Stimulated activated CD4-positive, alpha-beta T cell treated with anti-CD3 and anti-CD28 coated beads, TNF-alpha, amount 100 ng/mL, for 24 hours (primary cell): ENCODE measurements at places on chromosomes 6 and 20.
A peak's percentile ranks its signal among the peaks of the same experiment; 100 is the strongest.

- DNase-seq: no peak
Measured at GRCh38 chr6:119148098-119148824, 69.8 kb upstream of the FAM184A start.

DNA sequence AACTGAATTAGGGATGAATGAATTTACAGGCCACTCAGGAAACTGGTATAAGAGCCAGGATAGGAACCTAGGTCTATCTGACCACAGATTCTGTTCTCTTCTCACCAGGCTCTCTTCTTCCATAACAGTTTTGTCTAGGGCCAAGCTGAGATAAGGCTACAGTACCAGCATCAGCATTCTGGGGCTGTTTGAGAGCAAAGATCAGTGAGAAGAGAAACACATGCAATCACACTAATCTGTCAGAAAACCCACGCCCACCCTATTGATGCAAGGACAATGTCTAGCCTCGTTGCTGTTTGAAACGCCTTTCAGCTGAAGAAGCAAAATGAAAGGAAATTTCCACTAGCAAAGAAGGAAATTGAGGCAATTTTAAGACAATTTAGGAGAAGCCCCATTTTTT lies 137.7 kb downstream of the LCA5 start:
- DNase-seq: no peak

- no peak for DNase-seq
Measured at GRCh38 chr6:109238396-109238795, 143.1 kb downstream of the CEP57L1 start.

- no peak for DNase-seq
Measured at GRCh38 chr6:91088976-91089375, 502.1 kb upstream of the MAP3K7 start.

DNA sequence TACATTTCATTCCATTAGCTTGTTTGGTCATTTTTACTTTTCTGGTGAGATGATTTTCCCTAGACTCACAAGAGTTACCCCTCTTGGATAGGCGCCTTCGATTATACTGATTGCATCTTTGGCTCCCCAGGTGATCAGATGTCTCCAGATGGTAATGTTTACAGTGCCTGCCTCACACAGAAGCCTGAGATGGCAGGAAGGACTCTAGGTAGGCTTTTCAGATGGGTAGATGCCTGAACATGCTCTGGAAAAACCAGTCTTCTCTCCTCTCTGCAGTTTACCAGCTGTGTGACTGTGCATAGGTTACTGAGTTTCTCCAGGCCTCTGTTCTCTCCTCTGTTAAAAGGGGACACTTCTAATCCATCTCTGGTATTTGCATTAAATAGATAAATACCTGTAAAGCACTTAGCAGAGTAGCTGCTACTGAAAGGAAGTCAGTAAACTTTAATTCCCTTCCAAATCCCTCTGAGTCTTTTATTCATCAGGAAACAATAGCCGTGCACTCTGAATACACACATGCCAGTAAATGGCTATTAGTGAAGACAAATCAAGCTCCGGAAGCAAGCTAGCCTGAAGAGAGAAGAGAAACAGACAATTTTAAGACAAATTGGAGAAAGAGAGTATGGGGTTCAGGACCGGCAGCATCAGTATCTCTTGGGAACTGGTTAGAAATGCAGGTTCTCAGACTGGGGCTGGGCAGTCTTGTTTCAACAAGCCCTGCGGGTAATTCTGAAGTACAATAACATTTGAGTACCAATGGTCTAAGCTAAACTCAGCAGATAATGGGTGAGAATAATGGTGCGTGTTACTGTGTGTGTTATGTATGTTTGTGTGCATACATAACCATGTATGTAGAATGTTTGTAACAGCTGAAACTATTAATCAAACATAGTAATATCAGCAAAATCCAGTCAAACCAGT lies 139.4 kb downstream of the UST start:
- DNase-seq: no peak

GRCh38 chr6:41072836-41073202 lies at the start of gene NFYA:
Gene NFYA (plus strand): TSS chr6:41072974. CDS start chr6:41079090, 6,116 bp downstream.
- DNase-seq: peak; percentile 100

- no peak for DNase-seq
Measured at GRCh38 chr20:60144974-60145527, 186.8 kb downstream of the CDH26 start.

DNA sequence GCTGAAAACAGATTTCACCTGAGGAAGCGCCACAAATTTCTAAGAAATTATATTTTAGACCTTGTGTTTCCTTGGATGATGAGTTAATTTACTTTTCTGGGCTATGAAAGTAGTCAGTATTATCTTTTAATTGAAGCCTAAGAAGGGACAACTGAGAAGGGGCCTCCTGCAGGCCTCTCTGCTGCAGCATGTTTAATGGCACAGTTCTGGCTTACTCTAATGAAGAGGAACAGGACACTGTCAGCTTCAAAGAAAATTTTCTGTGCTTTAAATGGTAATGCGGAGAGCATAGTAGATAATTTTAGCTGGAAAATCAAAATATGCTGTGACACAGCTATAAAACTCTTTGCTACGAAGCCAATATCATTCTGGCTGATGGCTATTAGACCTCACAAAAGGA lies 167.4 kb downstream of the HDGFL1 start:
- no peak for DNase-seq

- DNase-seq: no peak
Measured at GRCh38 chr6:62150048-62150663, 135.9 kb downstream of the KHDRBS2 start.

GRCh38 chr6:132683543-132683942 lies 24.6 kb upstream of the TAAR1 start:
- DNase-seq: no peak

DNA sequence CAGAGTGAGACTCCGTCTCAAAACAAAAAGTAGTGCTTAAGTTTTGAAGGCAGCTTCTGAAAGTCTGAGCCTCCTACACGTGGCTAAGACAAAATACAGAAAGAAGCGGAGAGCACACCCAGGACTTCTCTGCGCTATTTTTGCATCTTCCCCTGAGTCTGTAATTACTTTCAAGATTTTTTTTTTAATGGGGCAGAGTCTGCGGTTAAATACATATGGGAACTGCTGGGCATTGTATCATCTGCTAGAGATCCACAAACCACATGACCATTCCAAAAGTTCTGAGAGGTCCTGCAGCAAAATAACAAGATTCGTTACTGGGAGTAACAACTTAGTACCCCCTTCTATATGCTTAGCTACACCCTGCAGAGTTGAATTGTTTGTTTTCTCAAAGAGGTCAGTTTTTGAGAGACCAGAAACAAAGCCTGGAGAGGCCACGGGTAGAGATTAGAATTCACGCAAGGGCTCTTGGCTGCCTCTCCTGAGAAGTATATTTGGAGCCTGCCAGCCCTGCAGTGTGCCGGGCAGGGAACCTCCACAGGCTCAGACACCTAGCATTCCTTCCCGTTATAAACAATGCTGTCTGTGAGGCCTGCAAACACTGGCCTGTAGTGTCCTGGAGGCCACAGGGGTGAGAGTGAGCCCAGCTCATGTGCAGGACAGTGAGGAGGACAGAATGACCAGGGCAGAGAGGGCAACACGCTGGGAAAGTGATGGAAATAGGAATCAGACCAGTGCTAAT lies 48.2 kb upstream of the FAM50B start:
- DNase-seq: no peak

DNA sequence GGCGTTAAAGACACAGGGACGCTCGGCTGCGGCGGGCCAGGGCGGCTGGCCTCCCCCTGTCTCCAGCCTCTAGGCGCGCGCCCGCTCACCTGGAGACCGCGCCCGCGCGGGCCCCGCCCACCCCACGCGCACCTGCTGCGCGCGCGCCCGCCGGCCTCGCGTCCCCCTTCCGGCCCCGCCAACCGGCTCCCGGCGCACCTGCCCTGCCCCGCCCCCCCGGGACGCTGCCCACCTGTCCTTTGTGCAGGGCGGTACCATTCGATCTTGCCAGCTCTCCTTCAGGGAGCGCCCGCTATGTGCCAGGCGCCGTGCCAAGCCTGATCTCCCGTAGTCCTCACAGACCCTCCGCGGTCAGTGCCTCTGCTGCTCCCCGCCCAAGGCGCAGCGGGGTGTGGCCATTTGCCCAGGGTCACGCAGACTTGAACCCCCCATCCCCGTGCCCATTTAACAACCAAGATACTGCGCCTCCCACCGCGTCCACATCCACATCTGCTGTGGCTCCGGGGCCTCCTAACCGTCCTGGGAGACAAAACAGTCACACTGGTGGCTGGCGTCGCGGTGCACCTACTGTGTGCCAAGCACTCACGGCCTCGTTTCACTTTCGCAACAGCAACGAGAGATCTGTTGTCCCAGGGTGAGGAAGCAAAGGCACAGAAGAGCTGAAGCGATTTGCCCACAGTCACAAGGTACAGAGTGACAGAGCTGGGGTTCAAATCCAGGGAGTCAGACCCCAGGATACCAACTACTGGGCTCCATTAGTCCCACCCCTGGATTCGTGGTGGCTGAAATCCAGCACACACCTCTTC lies 48.1 kb downstream of the NOL4L start:
- no peak for DNase-seq

DNA sequence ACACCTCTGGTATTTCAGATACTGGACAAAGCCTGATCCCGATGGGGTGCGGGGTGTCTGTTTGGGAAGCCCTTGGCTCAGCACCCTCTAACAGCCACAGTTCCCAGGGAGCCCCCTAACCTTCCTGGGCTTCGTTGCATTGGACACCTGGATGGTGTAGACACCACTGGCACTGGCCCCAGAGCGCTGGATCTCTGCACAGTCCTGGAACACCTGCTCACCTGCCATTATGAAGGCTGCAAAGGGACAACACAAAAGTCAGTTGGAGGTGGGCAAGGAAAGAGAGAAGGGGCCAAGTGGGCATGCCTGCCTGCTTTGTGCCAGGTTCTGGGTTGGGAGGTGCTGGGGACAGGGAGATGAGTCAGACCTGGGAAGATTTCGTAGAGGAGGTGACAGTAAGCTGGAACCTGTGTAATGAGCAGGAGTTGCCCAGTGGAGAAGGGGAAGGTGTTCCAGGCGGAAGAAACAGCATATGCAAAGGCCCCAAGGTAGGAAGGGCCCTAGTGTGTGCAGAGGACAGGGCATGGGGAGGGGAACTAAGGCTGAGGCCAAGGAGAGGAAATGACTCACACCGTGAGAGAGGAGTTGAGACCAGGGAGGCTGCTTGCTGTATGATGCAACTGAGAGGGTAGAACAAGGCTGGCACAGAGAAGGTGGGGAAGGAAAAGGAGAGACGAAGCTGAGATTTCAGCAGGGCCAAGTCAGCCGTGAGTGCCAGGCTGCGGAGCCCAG lies 34.9 kb downstream of the ANGPT4 start:
- no peak for DNase-seq

- peak; percentile 38 for DNase-seq
Measured at GRCh38 chr6:27757307-27757706, 154.9 kb downstream of the OR2B2 start.

GRCh38 chr20:53284696-53285095 lies 308.9 kb downstream of the ZNF217 start:
- DNase-seq: no peak

- no peak for DNase-seq
Measured at GRCh38 chr20:1618479-1618878, 1.3 kb downstream of the SIRPB1 start.
